ENCODE measurements at places on chromosomes 6 and 20. TPM values are rescaled to one million over a fixed set of nuclear protein-coding genes. Genes with fewer than 3 reads are reported as not detected.

DNA sequence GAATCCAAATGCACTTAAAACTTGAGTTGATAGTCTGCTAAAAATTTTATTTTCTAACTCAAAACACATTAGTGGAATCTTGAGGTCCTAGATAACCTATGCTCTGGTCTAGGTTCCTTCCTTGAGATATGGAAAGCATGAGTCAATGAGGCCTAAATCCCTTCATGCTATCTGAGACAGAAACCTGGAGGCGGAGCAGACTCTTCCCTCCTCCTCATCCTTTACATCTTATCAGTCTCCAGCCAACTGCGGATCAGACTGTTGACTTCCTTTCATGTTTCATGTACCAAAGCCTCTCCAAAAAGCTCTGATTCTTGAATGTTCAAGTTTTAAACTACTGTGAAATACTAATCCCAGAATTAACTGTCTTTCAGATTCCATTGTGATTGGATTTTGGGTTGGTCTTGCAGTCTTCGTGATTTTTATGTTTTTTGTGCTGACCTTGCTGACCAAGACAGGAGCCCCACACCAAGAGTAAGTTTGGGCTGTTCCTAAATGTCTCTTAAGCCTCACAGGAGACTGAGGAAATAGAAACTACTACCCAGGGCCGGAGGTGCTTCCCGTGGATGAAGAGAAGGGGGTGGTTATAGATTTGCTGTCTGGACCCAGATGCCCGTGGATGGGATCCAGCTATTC is 29.1 kb downstream of the MRAP2 start:
- no peak for DNase-seq

PPP1R3G gene
- total RNA-seq = 0.24 TPM

DNA sequence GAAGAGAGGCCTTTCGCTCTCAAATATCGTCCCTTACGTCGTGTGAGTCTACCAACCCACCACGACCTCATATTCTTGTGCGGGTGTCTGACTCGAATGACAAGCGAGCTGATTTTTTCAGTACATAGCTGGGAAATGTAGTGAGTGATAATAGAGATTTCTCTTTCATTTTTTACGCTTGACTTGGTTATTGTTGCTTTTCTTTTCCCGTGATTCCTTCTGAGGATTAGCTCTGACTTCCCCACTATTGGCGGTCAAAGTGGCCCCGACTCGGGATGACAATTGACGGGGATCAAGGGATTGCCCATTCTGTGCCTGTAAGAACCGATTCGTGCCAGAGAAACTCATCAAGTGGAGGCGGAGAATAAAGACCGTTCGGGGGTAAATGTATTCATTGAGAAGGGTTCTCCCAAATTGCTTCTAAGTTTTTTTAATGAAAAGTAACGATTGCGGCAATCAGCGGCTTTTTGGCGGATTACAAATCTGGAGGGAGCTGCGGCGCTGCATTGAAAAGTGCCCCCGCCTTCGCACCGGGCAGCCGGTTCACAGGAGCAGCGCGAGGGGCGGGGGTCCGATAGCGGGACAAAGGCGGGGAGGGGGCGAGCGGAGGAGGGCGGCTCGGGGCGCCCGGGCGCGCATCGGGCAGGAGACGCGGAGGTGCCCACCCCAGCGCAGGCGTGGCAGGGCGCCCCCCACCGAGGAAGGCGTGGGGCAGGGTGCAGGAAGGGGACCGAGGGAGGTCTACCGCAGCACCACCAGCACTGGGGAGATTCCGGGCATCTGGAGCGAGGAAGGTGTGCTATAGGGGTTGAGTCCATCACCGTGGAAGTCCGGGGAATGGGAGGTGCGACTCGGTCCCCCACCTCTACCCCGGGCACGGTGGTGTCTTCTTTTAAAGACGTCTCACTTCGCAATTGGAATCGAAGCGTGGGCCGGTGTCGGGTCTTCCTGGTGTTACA is 44.5 kb upstream of the OSTM1 start:
- peak; percentile 80 for DNase-seq

CTAGE9 gene
- total RNA-seq = not detected

DNA sequence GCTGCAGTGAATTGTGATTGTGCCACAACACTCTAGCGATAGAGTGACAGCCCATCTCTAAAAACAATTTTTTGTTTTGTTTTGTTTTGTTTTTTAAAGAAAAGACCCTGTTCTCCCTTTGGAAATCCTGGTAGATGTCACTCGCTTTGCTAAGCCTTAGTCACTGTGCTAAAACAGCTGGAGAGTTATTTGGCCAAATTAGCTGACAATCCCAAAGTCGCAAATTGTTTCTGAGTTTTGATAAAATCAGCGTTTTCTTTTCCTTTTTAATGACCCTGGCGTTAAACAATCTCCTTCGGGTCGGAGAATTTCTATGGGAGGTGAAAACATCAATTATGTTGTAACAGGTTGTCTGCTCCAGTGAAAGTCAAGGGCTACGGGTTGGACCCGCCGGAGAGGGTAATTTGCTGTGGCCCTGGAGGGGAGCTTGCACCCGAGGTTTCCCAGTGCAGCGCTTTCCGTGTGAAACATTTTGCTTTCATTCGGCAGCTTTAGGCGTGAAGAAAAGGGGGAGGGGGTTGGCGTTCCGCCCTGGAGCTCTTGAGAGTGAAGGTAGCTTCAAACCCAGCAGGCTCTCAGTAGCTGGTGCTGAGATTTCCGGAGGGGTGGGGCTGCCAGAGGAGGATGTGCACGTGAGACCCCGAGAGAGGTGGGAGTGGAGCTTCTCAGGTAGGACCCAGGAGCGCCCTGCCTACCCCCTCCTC is 296.6 kb downstream of the PHACTR1 start:
- peak; percentile 90 for DNase-seq

GRCh38 chr6:157096522-157096921 is 226.8 kb downstream of the TMEM242 start:
- no peak for DNase-seq
